ENCODE measurements at places on chromosomes 5 and 9. TPM values are rescaled to one million over a fixed set of nuclear protein-coding genes. Genes with fewer than 3 reads are reported as not detected.

The FAM81B gene
- total RNA-seq = not detected

The IL4 gene
- total RNA-seq = not detected

The GABRA6 gene
- not detected for total RNA-seq

The UNC5A gene
- total RNA-seq = 0.32 TPM

The GFPT2 gene
- 25.4 TPM for total RNA-seq

The HBEGF gene
- total RNA-seq = 18.6 TPM

The GABBR2 gene
- 7.4 TPM for total RNA-seq

The KIAA0825 gene
- 2.2 TPM for total RNA-seq

Data from epithelial cell of alveolus of lung (primary cell).